Renal cortex interstitium (tissue), 15 donors: ENCODE measurements at places on chromosomes 5 and 9. TPM values are rescaled to one million over a fixed set of nuclear protein-coding genes. Genes with fewer than 3 reads are reported as not detected.

- no peak for DNase-seq
Measured at GRCh38 chr9:123914517-123915196, 15.3 kb downstream of the DENND1A start.

GRCh38 chr5:96198356-96199058, 234.5 kb downstream of the PCSK1 start:
- no peak for DNase-seq

The IFNA13 gene
- not detected for polyA plus RNA-seq

DNA sequence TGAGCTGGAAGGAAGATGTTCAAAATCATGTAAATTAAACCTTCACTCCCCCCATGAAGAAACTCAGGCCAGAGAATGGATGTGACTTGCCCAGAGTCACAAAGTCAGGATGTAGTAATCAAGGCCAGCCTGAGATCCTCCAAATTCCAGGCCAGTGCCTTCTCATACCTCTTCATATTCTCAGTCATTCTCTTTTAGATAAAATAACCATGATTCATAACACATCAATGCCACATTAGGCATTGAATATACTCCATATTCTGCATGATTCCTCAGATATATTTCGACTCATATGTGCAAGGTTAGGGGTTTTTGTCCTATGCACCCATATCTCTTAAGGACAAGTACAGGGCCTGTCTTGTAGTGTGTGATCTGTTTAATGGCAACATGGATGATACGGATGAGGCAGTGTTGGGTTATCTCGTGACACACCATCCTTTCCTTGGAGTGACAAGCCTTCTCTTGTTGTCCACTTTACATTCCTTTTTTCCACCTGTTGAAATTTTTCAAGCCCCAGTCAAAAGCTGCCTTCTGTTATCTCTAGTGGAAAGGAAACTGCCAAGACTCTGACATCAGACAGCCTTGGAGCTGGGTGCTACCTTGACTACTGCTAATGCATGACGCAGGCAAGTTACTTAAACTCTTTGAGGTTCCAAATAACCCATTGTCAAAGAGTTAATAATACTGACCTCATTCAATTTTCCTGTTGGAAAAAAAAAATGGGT, 227.5 kb upstream of the NR4A3 start:
- DNase-seq, result no peak

The SCGB3A2 gene
- not detected for polyA plus RNA-seq

The FOXD4L6 gene
- not detected for polyA plus RNA-seq
